ENCODE measurements at places on chromosomes 16 and 17. TPM values are rescaled to one million over a fixed set of nuclear protein-coding genes. Genes with fewer than 3 reads are reported as not detected.

The ABCC6 gene
- total RNA-seq, result 6.3 TPM

The SGCA gene
- total RNA-seq, result 4.1 TPM

The ANKRD40 gene
- 34.5 TPM for total RNA-seq

GRCh38 chr17:40034426-40035161 lies 19.4 kb downstream of the CSF3 start:
- H3K27me3 ChIP-seq, result no peaks in the 10 kb centered on the region
- peaks cover 6% of the 10 kb centered on the region for H3K4me1 ChIP-seq
- no peak for DNase-seq

GRCh38 chr17:34761646-34762045 lies 182.3 kb downstream of the TMEM132E start:
- no peaks in the 10 kb centered on the region for H3K27me3 ChIP-seq
- H3K4me1 ChIP-seq, result no peaks in the 10 kb centered on the region
- H3K4me3 ChIP-seq, result no peak overlapping the region
- DNase-seq, result no peak

DNA sequence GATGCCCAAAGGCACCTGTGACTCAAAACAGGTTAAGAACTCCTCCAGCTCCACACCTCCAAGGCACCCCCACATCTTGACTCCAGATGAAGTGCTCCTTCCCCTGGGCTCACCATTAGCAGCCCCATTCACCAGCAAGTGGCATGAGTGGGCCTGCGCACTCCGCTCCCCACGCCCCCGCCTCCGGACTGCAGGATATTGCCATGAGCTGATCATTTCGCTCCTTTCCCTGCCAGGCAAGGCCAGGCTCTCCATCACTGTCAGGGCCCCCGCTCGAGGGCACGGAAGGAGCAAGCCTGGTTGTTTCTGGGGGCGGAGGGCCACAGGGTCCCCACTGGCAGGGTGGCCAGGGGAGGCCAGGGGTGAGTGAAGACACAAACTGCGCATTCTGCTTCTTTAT lies 69.9 kb downstream of the ZNF423 start:
- no peaks in the 10 kb centered on the region for H3K4me1 ChIP-seq
- peaks cover 2% of the 10 kb centered on the region for H3K27me3 ChIP-seq

DNA sequence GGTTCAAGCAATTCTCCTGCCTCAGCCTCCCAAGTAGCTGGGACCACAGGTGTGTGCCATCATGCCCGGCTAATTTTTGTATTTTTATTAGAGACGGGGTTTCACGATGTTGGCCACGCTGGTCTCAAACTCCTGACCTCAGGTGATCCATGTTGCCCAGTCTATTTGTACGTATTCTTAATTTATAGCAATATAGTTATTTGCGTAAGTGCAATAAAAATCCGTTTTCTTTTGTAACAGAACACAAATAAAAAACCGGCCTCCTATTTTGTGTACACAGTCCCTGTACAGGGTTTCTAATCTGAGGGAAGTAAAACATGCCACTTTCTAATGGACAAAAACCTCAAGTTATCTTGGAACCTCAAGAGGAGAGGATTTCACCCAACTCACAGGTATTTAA lies 7.7 kb downstream of the RNPS1 start:
- H3K4me3 ChIP-seq, result no peak overlapping the region
- no peak for DNase-seq
- H3K27ac ChIP-seq, result no peak overlapping the region
- H3K36me3 ChIP-seq, result peaks cover 32% of the 10 kb centered on the region
- H3K27me3 ChIP-seq, result no peaks in the 10 kb centered on the region
